Stimulated activated CD8-positive, alpha-beta memory T cell treated with anti-CD3 and anti-CD28 coated beads, Interleukin-12 subunit alpha, Interleukin-12 subunit beta, amount 100 ng/mL, for 4 hours (primary cell): ENCODE measurements at places on chromosomes 5 and 9.

DNA sequence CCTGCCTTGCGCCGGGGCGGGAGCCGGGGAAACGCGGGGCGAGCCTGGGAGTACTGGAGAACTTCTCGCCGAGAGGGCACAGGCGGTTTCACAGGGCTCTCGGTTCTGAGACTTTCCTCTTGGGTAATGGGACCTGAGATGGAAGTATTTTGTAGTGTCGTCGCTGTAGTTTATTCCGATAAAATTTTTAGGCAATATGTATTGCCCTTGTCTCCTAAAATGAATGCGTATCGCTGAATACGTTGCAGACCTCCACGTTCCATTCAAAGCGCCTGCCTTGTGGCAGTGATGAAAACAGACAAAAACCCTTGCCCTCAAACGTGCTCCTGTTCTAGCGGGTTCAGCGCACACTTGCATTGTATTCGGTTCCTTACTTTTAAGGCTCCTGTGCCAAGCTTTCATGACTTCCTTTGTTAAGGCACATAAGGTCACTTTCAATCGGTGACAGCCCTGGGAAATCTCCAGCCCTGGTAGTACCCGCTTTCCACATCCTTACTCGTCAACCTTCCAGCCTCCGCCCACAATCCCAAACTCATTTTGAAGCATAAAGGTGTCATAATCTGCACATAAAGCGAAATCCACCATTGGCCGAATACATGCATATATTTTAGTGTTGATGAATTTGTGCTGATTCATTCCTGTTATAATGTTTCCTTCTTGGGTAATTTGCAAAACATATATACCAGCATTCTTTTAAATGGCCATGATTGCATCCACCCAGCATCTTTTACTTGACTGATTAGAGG lies 694 bp downstream of the RMI1 start:
- DNase-seq, result no peak

DNA sequence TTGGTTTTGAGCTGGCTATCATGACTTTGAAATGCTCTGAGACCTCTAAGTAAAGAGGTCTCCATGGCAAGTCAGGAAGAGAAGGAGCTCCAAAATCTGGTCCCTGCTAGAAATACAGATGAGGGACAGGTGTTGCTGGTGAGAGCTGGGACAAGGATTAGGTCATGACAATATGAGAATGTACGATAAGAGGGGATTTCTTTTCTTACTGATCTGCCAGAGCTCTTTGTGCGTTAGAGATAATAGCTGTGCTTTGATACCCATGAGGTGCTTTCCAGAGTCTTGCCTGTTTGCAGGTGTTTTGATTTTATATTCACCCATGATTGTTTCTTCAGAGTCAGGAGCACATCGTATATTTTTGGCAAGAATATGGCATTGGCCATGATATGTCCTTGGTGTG lies 56.5 kb downstream of the ANKRD33B start:
- no peak for DNase-seq

DNA sequence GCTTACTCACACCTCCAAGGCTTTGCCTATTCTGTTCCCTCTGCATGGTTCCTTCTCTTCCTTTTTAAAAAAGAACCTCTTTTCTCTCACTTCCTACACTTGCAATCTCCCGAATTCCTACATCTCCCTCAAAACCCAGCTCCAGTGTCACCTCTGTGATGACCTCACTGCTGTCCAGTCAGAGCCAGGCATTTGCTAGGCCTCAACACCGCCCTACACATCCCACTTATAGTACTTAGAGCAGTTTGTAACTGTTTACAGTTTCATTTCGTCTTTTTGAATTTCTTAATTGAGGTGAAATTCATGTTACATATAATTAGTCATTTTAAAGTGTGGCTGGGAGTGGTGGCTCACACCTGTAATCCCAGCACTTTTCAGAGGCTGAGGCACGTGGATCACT lies 30.8 kb downstream of the CD14 start:
- DNase-seq, result no peak

GRCh38 chr5:42719034-42719433 lies 37.6 kb upstream of the CCDC152 start:
- no peak for DNase-seq

- no peak for DNase-seq
These were observed 40.5 kb upstream of the TRIO start for GRCh38 chr5:14102666-14103065.

DNA sequence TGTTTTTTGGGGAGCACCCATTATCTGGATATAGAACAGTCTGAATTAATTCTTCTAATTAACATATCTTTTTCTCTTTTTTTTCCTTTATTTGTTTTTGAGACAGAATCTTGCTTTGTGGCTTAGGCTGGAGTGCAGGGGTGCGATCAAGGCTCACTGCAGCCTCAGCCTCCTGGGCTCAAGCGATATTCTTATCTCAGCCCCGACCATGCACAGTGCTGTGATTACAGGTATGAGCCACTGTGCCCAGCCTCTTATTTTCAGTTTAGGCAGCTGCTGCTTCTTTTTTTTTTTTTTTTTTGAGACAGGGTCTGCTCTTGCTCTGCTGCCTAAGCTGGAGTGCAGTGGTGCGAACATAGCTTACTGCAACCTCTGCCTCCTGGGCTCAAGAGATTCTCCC lies 20.2 kb downstream of the UBE2R2 start:
- DNase-seq, result no peak

DNA sequence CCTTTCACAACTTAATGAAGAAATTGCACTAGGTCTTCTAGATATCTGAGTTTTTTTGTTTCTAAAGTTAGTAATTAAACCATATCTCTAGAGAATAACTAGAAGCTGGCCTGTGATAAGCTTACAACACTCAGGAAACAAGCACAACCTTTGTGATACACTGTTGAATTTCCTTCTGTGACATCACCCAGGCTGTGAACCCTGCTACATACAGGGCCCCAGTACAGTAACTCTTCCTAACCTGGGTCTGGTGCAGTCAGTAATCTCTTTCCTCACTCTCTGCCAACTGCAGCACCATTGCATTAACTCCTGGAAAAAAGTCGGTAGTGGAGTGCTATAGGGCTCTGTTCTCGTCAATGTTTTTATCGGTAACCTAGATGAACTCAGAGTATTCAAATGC lies 10.6 kb upstream of the IGFBPL1 start:
- DNase-seq, result no peak

GRCh38 chr9:75088646-75089372 lies 495 bp downstream of the OSTF1 start:
- DNase-seq, result no peak
